ENCODE measurements at places on chromosomes 16 and 17.

DNA sequence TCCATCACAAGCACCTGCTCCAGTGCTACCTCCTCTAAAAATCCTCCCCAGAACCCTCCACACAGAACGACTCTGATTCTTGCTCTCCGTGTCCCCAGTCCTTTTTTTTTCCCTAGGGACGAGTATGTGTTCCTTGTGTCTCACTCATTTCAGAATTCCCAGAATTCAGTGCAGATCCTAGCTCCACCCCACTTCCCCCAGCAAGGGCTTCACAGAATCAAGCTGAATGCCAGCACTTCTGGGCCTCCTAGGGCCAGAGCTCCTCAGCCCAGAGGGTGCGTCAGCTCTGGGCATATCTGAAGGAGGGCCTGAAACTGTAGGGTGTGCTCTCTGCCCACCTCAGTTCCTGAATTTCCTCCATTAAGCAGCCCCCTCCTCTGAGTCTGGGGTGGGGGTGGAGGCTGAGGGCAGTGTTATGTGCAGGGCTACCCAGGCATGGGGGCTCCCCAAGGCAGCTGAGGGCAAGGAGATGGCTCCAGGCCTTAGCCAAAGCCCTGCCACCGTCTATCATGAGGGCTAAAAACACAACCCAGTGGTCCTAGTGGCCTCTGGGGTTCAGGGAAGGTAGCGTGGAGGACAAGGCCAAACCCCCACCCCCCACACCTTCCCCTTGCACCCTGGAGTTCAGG is 6.5 kb downstream of the UNC119 start:
- no peak for DNase-seq

GRCh38 chr17:70157151-70157550 is 12.2 kb upstream of the KCNJ2 start:
- no peak for DNase-seq

DNA sequence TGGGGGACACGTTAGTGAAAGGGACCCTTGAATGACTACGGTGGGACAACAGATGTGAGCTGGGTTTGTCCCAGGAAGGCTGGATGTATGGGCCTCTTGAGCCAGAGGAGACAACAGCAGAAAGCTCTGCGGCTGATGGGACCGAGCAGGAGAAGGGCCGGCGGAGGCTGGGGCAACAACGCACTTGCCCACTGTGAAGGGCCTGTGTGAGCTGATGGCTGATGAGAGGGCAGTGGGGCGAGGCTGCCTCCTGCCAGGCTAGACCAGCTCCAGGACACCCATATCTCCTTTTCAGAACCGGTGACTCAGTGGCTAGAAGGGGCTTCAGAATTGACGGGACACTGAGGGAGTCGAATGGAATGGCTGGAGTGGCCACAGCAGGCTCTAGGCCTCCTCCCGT is 250.1 kb downstream of the SEC14L1 start:
- no peak for DNase-seq

GRCh38 chr17:13420878-13421277 is 180.9 kb downstream of the HS3ST3A1 start:
- DNase-seq, result no peak

GRCh38 chr17:5049314-5049841 is 14.2 kb upstream of the SLC52A1 start:
- DNase-seq, result peak; percentile 68

DNA sequence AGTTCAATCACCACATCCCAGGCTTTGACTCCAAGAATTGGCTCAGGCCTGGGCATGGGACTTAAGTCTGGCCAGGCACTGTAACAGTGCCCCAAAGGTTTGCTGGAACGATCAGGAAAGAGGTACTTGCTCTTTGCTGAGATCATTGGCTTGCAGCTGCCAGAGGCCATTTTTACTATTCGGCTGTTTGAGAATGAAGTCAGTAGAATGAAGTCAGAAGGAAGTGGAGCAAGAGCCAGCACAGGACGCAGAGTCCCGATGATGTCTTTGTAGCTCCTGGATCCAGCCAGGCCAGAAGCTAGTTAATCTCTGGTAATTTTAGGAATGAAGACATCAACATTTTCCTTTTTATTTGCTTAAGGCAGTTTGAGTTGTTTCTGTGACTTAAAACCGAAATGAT is 195.5 kb downstream of the RAB11FIP4 start:
- DNase-seq, result no peak

DNA sequence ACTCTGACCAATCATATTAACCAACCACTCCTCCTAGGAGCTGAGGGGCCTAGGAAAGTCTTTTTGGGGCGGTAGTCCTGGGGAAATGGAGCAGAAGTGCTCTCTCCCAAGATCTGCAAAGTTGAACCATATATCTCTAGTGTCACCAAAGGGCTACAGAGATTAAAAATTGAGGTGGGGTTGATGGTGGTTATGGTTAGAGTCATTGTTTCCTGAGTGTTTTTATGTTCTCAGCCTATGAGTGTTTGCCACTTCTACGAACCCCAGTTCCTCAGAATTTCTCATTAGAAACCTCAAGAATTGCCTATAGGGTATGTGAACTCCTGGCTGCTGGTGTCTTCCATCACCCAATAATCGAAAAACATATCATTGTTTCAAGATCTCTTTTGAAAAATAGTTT is 217.8 kb downstream of the CDRT15L2 start:
- no peak for DNase-seq

- no peak for DNase-seq
Measured at GRCh38 chr16:71672125-71672524, 46.1 kb downstream of the MARVELD3 start.

DNA sequence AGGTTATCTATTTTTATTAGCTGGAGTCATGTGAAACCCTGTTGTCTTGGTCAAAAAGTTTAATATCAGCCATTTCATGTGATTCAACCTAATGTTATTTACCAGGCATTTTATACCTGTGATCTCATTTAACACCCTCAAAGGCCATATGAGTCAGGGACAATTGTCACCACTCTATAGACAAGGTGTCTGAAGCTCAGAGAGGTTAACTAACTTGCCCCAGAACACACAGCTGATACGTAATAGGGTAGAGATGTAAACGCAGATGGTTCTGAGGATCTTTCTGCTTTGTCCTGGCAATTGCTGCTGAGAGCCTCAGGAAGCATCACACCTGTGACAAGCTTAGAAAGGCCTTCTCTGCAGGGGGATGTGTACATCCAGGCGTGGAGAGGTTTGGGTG is 4.9 kb downstream of the CD300A start:
- DNase-seq, result no peak

DNA sequence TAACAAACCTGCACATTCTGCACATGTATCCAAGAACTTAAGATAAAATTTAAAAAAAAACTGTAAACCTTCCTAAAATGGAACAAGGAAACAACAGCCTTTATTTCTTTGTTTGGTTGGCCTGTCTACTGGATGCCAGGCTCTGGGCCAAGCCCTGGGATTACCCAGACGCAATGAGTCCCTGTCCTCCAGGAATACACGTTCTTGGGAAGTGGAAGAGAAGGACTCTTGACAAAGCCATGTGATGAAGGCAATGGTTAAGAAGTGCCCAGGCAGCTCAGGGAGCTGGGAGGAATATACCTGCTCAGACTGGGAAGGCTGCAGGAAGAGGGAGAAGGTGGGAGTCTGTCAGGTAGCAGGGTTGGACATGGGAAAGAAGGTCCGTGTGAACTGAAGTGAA is 115.4 kb downstream of the AXIN2 start:
- DNase-seq, result no peak

DNA sequence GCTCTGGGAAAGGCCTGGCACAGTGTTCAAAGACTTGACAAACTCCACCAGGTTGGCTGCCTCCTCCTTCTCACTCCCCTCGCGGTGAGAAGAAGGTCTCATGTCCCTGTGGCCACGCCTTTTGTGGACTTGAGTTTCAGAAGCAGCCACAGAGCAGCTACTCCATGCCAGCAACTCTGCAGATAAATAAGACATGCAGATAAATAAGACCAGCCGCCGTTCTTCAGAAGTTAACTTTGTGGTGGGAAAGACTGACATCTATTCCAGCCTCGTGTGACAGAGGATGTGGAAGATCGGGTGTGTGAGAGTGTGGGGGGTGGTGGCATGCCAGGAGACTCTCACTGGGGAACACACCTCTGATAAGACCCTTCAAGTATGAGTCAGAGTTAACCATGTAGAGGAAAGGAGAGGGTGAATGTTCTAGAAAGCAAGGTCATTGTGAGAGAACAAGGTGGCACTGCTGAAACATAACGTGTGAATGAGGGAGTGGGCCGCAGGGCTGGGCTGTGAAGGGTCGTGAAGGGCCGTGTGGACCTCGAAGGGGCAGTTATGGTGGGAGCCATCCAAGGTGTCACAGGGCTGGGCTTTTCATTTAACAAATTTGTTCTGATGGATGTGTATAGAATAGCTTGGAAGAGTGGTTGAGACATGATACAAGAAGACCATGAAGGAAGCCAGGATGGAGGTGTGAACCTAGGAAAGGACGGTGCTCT is 830 bp downstream of the SPACA3 start:
- no peak for DNase-seq

- DNase-seq, result no peak
Measured at GRCh38 chr17:61581611-61582349, 9.2 kb downstream of the NACA2 start.

DNA sequence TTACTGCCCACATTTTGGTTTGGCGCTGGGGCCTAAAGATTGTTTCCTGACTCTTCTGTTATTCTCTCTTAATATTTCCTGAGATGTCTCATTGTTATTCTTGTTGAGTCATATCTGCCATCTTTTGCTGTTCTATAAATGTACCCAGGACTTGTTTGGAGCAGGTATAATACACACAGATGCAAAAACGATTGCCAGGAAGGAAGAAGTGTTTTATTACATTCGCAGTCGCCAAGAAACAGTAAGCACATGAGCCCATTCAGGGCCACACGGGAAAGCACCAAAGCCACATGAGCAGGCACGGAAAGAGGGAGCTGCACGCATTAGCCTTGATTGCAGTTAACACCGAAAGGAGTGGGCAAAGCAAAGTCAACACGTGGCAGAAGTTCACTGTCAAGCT is 70.2 kb downstream of the ARHGAP44 start:
- no peak for DNase-seq

DNA sequence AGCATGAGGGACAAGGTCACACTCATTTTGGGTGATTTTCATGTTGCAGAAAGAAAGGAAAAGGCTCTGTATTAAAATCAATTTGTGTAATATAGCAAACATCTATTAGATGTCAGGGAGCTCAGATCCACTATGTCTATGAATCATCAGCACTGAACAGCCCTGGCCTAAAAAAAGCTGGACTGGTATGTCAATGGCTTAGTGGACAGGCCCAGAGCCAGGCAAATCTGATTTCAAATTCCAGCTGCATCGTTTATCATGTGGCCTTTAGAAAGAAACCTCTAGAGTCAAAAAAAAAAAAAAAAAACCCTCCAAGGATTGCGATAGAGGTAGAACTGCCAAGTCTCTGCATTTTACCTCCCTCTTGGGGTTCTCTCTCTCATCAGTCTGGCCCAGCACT is 5.4 kb downstream of the GAS7 start:
- no peak for DNase-seq

DNA sequence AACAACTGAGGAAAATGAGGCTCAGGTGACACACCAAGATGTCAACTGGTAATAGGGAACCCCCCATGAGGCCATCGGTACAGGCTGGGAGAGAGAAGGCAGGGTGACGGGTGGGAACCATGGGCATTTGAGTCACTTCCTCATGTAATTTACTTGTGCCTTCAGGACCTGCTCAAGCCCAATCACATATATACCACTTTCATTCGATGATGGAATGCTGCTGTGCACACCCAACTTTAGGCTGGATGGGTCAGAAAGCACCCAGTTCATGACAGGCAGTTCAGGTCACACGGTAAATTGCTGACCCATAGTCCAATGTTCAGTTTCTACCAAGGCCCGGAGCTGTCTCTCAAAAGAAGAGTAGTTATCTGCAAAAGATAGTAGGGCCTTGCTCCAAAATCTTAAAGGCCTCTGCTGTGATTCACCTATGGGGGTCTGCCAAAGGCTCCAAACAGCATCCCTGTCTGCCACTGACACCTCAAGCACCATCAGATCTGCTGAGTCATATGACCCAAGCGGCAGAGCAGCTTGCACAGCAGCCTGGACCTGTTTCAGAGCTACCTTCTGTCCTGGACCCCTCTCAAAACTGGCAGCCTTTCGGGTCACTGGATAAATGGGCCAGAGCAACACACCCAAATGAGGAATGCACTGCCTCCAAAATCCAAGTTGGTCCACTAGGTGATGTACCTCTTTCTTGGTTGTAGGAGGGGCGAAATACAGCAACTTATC is 24.7 kb downstream of the ZZEF1 start:
- DNase-seq, result no peak

- no peak for DNase-seq
Measured at GRCh38 chr17:60390186-60390585, 1.7 kb downstream of the USP32 start.

DNA sequence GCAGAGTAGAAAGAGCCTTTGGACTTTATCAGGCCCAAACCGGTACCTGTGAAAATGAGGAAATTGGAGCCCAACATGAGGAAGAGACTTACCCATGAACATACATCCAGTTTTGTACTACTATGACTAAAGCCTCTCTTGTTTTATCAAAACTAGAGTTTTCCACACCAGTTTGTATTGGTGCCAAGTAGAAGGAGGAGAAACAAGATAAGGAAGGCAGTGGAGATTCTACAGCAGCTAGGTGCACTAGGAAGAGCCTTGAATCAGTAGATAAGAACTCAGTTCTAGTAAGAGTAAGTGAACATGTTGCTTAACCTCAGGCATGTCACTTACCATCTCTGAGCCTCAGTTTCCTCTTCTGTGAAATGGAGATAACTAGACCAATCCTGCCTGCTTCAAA is 13.7 kb upstream of the TMEM132E start:
- DNase-seq, result no peak

GRCh38 chr17:77708936-77709335 is 249.6 kb upstream of the TNRC6C start:
- no peak for DNase-seq

DNA sequence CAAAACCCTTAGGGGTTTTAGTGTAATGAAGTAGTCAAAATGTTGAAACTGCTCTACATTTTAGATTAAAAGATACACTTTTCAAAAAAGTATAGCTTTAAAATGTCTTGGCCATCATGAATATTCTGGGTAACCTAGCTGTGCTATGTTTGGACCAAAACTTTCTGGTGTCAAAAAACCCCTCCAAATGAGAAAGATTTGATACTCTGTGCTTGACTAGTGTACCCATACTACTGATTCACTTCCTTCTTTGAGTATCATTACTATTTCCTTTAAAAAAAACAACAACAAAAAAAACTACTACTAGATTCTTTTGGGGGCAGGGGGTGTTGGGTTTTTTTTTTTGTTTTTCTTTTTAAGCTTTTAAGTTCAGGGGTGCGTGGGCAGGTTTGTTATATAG is 37.3 kb downstream of the PTRH2 start:
- DNase-seq, result no peak

DNA sequence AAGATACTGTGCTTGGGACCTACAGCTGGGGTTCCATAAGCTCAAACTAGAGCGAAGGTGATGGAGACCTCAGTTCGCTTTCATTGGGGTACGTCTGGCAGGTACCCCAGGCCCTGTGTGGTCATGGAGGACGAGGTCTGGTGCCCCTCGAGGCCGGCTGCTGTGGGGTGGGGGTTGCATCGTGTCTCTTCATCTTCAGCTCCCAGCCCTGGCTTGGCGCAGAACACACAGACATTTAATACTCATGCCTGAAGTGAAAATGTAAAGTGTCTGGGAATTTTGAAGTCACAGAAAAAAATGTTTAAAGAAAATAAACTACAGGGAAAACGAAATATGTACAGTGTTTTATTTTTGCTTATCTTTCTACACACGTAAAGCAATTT is 80.5 kb downstream of the TBC1D16 start:
- DNase-seq, result no peak

- no peak for DNase-seq
Measured at GRCh38 chr17:63840591-63841349, 1.7 kb downstream of the SMARCD2 start.

- no peak for DNase-seq
Measured at GRCh38 chr16:54405478-54405877, 118.9 kb upstream of the IRX3 start.

- DNase-seq, result no peak
Measured at GRCh38 chr16:28166394-28167208, 45.2 kb downstream of the XPO6 start.

All from T-cell (primary cell).